Stimulated activated CD8-positive, alpha-beta memory T cell treated with anti-CD3 and anti-CD28 coated beads, Interleukin-4, amount 100 ng/mL, for 4 hours (primary cell): ENCODE measurements at places on chromosomes 1 and 21.

- no peak for DNase-seq
Observed at GRCh38 chr21:44757731-44758130, 43.9 kb downstream of the UBE2G2 start.

GRCh38 chr1:231691618-231692259, 65.1 kb downstream of the DISC1 start:
- no peak for DNase-seq

DNA sequence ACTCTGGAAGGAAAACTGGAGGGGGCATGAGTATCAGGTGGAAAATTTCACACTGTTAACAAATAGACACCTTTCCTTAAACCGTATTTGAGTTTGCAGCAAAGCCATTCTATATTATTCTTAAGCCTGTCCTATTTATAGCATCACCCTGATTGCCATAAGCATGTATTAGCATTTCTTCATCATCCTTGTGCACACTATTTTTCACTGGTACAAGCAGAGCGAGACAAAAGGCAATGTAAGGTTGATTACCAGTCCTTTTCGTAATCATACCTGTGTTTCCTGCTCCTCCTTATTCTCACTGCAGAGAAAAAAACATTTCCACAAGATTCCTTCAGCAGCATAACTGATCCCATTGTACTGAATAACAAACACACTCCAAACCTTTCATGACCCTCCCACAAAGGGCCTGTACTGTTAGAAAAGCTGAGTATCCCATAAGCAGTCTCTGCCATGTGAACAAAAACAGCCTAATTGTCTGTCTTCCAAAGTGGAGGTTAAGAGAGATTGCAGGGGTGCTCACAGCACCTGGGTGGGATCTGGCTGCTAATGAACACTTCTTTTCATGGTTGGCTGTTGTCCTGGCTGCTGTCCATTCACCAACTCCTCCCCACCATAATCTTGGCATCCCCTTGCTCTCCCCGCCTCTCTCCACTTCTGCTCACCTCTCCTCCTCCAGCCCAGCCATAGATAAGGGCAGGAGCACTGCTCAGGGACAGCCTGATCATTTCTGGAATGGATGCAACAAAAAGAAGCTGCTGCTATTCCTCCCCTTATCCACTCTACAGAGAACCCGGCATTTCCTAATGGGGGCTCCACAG, 30.4 kb downstream of the VTCN1 start:
- DNase-seq = no peak

- DNase-seq = no peak
Observed at GRCh38 chr1:216944864-216945510, 221.8 kb upstream of the ESRRG start.
